ENCODE measurements at places on chromosomes 6 and 20.

DNA sequence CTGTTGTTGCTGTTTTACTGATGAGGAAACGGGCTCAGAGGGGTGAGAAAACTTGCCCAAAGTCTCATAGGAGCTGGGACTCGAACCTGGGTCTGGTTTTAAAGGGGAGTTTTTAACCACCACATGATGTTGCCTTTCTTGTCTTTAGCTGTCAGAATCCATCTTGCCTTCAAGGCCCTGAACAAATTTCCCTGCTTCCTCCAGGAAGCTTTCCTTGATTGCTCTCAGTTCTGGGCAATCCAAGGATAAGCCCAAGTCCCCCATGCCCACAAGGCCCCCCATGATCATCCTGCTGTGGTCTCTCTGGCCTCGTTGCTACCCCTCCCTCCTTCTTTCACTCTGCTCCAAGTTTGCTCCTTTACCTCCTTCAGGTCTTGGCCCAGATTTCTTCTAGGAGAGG is 73.5 kb downstream of the CD40 start:
- no peak for DNase-seq

DNA sequence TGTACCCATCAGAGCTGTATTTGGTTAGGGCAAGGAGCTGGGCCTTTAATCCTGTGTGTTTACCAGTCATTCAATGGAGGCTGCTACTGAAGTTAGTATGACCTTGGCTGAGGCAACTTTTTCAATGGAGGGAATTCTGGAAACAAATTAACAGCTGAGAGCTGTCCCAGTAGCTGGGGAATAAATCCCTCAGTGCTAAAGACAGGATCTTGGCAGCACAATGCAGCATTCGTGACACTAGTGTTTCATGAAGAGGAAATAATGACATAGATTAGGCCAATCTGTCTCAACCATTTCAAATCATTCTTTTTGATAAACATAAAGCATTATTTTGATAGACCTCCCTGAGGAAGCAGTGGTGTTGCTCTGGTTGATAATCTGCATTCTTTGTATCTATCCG is 42.9 kb downstream of the GRM1 start:
- no peak for DNase-seq

DNA sequence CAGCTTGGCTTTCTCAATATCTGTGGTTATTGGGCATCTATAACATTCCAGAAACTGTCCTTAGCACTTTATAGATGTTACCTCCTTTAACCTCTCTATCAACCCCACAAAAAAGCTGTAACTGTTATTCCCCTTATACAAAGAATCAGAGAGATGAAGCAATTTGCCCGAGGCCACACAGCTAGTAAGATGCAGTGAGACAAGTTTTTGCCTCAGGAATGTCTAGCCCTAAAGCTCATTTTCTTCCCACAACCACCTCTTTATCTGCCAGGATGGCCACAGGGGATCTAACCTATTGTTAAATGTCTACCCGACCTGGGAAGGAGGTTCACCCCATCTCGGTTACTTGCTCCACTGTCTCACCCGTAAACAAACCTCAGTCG is 31.9 kb upstream of the TCP11 start:
- DNase-seq = no peak

DNA sequence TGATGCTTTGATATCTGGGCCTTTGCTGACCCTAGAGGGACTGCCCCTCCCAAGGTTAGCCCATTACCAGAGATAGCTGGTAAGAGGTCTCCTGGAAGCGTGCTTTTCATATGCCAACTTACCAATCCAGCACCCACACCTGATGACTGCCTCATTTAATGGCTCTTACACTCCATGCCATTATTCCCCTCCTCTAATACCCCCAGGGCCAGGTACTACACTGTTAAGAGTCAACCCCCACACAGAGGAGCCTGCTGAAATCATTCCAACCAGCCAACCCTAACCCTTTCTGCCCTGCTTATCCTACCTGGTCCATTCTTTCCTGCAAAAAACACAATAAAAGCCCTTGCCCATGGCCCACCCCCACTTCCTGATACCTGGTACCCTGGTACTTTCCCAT is 736.8 kb upstream of the SLC35B3 start:
- no peak for DNase-seq

GRCh38 chr6:90537723-90538258 is 49.1 kb downstream of the MAP3K7 start:
- DNase-seq = peak; percentile 11

GRCh38 chr6:2733324-2733723 is 17.4 kb downstream of the MYLK4 start:
- no peak for DNase-seq

DNA sequence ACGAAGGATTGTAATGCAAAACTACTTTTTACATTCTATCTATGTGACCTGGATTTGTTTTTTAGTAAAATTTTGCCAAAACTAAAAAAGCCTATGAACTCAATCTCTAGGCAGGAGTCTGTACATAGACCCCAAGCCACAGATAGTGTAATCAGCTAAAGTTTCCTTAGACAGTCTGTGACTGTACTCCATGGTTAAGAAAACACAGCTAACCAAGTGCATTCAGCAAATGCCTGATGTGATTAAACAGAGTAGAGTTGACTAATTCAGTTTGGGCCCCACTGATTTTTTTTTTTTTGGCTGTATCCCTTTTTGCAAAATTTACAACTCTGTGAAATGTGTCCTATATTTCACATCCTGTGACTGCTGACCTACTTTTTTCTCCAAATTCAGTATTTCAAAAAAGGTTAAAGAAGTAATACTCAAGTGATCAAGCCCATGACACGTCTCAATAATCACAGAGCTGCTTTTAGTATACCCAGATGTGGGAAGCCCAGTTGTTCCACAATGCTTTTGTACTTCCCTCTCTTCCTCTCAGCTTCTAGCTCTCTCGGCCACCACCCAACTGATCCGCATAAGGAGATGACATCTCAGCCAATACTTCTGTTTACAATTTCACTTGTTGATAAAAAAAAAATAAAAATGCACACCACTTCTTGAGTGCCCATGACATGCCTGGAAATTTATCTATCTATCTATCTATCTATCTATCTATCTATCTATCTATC is 108.8 kb upstream of the TBX18 start:
- no peak for DNase-seq

DNA sequence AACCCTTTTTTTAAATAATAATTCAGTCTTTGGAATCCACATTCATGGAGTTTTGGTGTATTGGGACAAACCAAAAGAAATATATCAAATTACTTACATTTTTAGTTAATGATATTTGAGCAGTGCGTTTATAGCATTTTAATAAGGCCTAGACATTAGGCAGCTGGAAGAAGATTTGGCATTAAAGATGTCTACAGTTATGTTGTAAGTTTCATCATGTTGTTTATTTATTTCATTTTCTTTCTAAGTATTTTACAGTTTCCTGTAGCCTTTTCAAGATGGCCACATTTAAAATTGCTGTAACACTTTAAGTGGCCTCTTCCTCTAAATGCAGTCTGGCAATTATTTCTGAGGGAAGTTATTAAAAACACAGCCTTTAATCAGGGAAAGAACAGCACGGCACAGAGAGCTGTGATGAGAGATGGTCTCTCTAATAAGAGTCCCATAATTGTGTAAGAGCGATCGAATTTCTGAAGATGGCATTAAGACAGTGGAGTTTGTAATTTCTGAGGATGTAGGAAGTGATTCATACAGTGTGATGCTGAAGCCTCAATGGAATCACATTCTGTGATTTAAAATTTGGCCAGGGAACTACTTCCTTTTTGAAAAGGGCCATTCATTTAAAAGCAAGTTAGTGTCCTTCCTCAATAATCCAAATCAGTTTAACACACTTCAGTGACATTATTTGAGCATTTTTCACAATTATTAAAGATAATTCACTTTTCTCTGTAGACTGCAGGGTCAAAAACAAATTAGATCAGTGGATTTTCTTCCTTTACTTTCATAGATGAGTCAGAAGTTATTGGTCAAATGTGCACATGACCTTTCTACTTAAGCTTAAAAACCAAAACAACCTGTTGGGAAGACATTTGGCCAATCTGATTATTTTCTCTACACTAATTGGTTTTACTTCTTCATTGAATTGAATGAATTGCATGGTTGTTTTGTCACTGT is 52.4 kb upstream of the EDN3 start:
- DNase-seq = peak; percentile 59

GRCh38 chr6:4849226-4850022 is 73.2 kb downstream of the CDYL start:
- DNase-seq = no peak

- DNase-seq = no peak
Observed at GRCh38 chr20:3163099-3164042, 3.7 kb upstream of the FASTKD5 start.

GRCh38 chr6:96302991-96303390 is 218.6 kb upstream of the UFL1 start:
- DNase-seq = no peak

- no peak for DNase-seq
Observed at GRCh38 chr6:167791091-167791779, 35.5 kb upstream of the AFDN start.

DNA sequence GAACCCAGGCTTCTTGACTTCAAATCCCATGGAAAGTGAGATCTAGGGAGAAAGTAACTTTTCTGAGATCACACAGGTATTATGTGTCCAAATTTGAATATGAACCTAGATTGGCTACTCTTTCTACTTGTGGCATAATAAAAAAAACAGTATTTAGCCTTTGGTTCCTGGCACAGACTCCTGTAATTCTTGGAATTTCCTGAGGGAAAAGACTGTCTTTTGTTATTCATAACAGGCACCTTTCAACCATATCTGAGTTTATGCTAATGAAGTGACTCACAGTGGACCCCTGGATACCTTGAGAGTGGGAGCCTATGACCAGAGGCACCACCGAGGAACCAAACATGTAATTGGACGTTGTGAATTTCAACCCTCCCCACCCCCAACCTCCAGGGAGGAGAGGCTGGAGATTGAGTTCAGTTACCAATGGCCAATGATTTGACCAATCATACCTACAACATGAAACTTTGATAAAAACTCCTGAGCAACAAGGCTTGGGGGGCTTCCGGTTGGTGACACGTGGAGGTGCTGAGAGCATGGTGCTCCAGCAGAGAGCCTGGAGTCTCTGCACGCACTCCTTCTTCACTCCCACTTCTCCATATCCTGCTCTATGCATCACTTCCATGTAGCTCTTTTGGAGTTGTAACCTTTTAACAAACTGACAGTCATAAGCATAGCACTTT is 48.8 kb downstream of the LAMA4 start:
- DNase-seq = no peak

GRCh38 chr6:90478278-90478677 is 108.6 kb downstream of the MAP3K7 start:
- no peak for DNase-seq

DNA sequence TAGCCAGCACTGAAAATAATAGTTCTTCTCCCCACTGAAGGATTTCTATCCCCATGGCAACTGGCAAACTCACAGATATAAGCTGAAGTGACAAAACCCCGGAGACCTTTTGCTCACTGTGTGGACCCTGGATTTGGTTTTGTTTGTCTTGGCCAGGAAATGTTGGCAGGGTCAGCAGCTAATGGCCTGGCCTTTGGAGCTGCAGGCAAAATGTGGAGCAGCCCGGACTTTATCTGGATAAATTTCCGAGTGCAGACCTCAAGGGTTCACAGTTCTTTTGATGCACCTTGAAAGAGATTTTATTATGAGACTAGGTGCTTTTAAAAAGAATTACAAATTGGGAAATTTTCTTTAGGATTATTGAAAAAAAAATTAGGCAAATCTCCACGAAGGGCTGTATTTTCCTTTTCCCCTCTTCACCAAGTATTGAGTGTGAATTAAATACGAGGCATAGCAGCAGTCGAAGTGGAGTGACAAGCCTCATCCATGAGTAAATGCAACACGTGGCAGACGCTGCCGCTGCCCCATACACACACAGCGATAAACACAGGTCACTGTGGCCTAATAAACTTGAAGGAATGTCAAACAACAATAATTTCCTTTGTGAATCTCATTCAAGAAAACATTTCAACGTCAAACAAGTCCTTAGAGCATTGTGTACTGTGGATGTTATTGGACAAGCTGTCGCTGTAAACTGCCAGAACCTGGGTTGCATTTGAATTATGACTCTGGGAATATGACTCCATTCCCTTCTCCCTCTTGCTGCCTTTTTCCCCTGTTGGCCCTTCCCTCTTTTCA is 35.1 kb upstream of the CCN6 start:
- DNase-seq = no peak

GRCh38 chr6:54431466-54431865 is 123.2 kb downstream of the TINAG start:
- peak; percentile 55 for DNase-seq

Measured in fibroblast of skin of left quadriceps (primary cell).